ENCODE measurements at places on chromosomes 13 and 19.

DNA sequence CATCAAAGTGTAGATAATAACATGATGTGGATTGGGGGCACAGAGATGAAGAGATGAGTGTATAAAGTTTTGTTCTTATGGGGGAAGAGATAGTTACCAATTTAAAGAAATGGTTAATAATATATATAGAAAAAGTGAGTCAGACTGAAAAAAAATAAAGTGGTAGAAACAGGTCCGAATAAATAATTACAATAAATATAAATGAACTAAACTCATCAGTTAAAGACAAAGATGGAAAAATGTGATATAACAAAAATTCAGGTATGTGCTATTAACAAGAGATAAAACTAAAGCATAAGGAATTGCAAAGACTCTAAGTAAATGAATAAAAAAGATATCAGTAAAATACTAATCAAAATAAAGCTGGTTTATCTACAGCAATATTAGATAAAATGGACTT, 61.1 kb upstream of the KPNA3 start:
- no peak for DNase-seq

GRCh38 chr13:36905944-36906343, 14.1 kb downstream of the SMAD9 start:
- no peak for DNase-seq

DNA sequence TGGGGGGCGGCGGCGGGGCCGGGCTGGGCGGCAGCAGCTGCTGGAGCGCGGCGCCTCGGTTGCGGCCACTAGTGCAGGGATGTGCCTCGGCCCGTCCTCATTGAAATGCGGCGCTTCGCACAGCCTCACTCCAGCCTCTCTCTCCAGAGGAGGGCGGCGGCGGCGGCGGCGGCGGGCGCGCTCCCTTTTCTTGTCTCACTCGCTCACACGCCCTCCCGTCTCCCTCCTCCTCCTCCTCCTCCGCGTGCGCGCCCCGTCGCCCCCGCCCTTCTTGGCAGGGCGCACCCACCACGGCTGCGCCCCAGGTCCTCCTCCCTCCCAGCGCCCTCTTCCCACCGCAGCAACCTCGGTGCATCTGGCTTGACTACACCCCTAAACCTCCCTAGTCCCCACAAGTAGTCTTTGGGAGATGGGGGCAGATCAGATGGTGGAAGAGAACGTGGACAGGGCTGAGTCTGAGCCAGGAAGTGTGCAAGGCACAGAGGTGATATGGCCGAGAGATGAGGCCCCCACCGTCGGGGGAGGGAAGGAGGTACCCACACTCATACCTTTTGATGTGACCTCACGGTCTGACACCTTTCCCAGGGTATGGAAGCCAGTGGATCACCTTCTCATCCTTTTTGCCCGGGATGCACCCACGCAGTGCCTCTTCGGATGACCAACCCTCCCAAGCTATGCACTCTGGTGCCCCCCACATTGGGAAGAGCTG, at the start of gene DCLK1:
DCLK1 (minus strand) TSS at position 161 of the 709 bp plus-strand sequence.
- DNase-seq: no peak

DNA sequence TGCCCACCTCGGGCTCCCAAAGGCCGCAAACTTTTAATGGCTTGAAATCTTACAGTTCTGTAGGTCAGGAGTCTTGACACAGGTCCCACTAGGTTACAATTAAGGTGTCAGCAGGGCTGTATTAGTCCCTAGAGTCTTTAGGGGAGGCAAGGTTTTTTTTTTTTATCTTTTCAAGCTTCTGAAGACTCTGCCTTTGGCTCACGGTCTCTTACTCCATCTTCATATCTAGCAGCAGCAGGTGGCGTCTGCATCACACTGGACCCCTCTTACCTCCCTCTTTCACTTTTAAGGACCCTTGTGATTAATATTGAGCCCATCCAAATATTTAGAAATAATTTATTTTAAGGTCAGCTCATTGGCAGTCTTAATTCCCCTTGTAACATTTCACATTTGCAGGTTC, 11.6 kb downstream of the MIR17HG start:
- no peak for DNase-seq

- peak; percentile 46 for DNase-seq
These were observed 44.4 kb upstream of the C1QTNF9 start for GRCh38 chr13:24264976-24265375.

GRCh38 chr13:90896002-90896401, 451.5 kb upstream of the MIR17HG start:
- no peak for DNase-seq

DNA sequence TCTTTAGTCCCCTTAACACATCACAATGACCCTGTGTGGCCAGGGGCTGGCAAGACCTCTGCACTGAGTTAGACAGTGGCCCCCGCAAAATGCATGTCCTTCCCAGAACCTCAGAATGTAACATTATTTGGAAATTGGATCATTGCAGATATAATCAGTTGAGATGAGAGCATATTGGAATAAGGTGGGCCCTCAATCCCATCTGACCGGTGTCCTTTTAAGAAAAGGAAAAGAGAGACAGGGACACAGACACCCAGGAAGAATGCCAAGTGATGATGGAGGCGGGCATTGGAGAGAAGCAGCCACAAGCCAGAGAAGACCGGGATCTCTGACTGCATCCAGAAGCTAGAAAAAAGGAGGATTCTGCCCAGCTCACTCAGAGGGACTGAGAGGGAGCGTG, 1.8 kb downstream of the FAM187B start:
- DNase-seq: no peak

DNA sequence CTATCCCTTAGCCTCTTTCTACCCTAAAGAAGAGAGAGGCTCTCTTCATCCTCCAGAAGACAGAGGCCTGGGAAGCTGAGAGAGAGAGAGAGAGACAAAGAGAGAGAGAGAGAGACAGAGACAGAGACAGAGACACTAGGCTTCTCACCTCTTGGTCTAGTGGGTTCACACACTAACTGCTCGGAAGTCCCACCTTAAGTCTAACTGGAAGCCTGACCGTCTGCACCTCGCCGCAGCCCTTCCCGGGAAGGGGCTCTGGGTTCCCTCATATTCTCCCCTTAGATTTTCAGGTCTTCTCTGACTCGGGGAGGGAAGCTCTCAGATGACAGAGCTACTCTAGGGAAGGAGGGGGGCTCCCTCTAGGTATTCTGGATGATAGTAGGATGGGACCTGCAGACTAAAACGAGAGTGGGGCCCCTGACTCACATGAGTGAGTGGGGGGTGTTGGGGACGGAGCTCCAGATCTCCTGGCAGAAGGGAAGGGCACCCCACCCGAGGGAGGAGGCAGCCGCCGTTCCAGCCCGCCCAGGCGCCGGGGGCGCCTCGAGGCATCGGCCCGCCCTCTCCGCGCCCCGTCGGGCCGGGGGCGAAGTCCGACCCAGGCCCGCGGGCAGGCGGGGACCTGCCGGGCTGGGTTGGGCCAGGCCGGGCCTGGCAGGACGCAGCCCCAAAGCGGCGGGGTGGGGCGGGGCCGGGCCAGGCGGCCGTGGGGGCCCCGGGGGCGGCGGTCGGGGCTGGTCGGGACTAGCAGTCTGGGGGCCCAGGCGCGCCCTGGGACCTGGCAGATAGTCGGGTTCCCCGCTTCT, 2.0 kb upstream of the JUNB start:
- DNase-seq: no peak

- no peak for DNase-seq
These were observed 32.2 kb upstream of the IPO5 start for GRCh38 chr13:97921176-97921816.

DNA sequence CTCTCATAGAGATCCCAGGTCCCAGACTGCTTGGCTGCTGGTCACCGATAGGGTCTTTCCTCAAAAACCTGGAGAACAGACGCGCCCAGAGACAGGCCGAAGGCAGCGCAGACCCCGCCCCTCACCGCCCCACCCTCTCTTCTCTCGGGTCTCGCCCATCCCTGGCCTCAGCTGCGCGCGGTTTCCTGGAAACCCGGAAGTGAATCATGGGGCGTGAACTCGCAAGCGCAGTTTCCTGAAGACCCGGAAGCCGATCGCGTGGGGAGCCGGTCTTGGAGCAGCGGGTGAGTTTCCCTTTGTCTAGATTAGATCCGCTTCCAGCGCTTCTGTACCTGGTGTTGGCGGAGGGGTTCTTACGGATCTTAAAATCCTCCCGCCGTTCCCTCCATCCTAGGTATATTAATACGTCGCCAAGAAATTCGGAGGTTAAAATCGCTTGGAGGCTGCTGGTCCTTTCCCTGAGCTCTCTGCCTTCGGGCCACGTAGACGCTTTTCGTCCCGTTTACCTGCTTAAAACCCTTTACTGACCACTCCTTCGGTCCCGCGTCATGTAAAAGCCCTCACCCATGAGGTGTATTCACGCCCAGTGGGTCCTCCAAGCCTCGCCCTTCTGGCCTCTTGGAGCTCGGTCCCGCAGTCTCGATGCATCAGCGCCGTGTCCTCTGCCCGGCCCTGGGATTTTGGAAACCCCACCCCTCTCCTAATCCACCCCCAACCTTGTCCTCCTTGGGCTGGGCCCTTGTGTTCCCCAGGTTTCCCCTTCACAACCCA, at the start of gene ZNF578:
ZNF578 (plus strand) TSS at position 230 of the 771 bp plus-strand sequence. CDS start 48,293 bp downstream, outside the sequence.
- DNase-seq: peak; percentile 22

DNA sequence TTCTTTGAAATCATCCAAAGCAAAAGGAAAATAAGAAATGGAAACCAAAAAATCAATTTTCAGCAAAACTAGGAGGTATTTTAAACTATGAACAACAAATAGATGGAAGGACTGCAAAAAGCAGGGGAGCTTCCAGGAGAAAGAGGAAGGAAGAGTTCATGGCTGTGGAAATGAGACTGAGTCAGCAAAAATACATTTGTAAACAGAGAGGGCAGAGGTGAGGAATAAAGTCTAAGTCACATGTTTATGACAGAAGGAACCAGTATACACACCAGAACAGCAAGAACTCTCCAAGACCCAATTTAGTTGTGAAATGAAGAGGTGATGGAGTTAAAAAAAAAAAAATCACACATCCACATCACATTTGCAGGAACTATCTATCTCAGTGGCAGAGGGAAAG, 69.6 kb downstream of the RNASEH2B start:
- no peak for DNase-seq

DNA sequence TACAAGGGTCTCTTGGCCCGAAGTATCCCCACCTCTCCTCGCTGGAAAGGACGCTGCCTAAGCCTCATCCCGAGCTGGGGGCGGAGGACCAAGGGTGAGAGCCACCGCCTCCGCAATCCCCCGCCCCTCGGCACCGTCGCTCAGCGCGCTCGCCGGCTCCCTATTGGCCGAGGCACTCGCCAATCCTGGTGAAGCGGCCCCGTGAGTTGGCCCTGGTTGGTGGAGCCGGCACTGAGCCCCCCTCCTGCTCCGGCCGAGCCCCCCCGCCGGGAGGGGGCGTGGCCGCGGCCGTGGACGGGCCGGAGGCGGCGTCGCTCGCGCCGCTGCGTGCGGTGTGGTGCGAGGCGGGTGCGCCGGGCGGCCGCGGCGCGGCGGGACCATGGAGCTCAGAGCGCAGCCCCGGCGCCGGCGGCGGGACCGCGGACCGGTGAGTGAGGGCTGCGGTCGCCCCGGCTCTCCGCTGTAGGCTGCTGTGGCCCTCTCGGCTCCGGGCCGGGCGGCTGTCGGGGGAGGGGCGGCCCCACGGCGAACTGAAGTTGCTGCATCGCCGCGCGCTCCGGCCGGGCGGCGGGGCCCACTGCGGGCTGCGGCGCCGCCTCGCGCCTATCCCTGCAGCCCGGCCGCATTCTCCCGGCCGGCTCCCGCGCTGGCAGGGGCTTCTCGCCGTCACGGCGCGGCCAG, at the start of gene WASF3:
WASF3 (plus strand) TSS at position 291 of the 681 bp plus-strand sequence. CDS start 84,588 bp downstream, outside the sequence.
- peak; percentile 8 for DNase-seq

DNA sequence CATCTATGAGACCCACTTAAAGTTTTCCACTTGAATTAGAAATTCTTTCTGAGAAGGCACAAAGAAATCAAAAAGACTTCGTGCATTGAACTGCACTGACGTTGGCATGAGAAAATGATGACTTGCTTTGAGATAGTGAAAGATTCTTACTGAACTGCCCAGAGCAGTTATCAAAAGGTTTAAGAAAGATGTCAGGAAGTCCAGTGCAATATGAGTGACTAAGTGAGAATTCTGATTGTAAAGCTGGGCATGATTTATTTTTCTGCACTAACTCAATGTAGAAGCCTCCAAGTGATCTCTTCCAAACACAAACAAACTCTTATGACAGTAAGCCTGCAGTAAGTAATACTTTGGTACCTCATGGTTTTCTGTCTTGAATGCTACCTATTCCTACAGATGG, 52.1 kb downstream of the SERTM1 start:
- no peak for DNase-seq

DNA sequence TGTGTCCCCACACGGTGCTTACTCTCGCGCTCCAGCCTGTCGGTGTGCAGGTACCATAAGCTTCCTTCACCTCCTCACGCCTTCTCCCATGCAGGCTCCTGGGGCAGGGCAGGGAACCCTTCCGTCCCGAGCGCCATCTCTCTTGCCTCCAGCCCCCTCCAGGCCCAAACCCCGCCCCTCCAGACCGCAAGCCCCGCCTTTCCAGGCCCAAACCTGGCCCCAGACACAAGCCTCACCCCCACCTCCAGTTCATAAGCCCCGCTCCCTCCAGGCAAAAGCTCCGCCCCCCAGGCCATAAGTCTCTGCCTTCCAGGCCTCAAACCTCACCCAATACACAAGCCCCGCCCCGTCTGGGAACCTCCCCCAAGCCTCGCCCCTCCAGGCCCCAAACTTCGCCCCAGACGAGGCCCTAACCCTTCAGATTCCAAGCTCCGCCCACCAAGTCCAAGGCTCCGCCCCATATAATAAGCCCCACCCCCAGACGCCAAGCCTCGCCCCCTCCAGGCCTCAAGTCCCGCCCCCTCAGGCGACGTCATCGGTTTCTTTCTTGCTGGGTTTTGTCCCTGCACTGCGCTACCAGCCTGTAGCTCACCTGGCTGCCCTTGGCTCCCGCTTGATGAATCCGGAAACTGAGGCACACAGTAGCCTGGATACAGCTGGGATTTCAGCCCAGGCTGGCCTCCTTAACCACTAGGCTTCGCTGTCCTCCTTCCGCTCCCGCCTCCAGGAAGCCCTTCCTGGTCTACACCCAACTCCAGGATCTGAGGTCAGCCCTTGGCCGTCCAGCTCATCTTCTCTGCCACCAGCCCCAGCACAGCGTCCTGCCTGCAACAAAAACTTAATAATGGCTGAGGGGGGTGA, 16.1 kb downstream of the MKNK2 start:
- no peak for DNase-seq

- DNase-seq: no peak
These were observed 148.4 kb downstream of the KATNAL1 start for GRCh38 chr13:30158774-30159445.

GRCh38 chr19:18232540-18233223, 6.4 kb upstream of the PDE4C start:
- no peak for DNase-seq

GRCh38 chr19:4389511-4390016, 10.8 kb downstream of the SH3GL1 start:
- no peak for DNase-seq

GRCh38 chr13:114104655-114105520, 27.5 kb downstream of the RASA3 start:
- no peak for DNase-seq
